ENCODE measurements at places on chromosomes 2 and 18.

DNA sequence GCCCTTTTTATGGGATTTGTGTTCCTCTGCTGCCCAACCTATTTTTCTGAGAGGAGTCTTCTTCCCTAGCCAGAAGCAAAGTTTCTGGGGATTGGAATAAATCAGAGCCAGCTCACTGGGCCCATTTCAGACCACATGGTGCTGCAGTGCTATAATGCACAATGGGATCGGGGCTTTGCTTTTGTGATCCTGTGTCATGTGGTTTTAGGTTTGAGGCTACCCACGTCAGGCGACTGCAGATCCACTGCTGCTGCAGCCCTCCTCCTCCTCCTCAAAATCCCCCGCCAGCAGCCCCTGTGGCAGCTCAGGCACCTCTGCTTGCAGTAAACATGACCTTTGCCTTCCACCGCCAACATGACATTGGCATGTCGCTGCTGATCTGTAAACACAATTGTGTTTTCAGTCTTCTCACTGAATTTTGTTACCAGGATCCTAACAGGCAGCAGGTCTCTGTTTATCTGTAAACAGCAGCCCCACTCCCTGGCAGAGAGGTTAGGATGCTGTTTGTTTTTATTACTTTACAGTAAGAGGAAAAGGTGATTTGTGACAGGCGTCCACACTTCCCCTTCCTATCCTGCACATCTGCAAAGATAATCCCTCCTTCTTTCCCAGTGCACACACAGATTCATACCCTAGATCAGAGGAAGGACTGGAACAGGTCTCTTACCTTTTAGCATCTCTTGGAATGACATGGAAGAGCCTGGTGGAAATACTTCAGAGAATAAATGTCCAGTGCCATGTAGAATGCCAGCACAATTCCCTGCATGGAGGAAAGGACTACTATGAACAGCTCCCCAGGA is 130.8 kb downstream of the FOXI3 start:
- no peak for DNase-seq

DNA sequence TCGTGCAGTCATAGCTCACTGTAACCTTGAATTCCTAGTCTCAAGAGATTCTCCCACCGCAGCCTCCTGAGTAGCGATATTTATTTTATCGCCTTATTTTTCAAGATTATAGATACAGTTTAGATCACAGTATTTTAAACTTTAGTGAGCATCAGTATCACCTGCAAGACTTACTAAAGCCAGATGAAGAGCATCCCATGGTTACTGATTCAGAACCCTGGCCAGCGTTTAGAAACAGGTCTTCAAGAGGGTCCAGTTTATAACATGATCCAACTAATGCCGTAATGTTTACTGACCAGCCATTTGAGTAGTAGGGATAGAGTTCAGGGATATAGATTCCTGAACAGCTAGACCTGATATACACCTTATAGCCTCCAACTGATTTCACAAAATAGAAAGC is 146.1 kb downstream of the DCC start:
- no peak for DNase-seq

DNA sequence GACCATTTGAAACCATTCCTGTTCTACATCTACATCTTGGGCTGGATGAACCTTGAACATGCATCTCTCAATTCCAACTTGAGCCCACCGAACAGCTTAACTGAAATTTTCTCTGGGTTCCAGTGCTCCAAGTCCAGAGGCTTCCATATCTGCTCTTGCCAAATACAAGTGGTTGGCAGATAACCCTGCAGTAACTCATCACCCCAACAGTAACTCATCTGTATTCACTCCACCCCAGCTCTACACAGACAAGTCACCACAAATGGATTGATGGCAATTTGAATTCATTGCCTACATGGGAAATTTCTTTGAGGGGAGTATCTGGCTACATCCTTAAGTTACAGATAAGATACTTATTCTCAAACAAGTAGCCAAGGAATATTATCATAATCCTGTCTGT is 502.4 kb upstream of the TNP1 start:
- no peak for DNase-seq

DNA sequence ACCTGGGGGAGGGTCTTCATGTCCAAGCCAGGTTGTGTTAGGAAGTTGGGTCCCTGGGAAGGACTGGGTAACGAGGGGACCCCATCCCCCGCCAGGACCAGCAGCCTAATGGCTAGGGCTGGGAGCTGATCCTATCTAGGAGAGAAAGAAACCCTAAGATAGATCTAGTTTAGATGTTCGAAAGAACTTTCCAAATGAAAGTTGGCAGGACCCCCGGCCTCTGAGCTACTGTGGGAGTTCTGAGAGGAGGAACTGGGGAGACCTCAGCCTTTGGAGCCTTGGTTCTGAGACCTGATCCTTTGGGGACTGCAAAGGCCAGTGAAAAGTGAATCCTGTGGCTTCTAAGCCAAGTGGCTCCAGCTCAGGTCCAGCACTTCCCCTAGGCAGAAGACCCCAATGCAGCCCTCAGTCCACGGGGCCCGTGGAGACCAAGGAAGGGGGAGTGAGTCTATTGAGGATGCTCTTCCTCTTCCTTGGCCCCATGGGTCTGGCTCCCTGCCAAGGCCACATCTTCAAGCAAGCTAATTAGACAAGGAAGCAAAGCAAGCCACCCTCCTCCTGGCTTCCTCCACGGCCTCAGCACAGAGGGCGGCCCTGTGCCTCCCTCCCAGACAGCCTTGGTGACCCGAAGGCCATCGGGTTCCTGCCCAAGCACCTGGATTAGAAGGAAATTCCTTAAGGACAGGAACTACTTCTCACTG is 23.5 kb downstream of the CCT7 start:
- no peak for DNase-seq

DNA sequence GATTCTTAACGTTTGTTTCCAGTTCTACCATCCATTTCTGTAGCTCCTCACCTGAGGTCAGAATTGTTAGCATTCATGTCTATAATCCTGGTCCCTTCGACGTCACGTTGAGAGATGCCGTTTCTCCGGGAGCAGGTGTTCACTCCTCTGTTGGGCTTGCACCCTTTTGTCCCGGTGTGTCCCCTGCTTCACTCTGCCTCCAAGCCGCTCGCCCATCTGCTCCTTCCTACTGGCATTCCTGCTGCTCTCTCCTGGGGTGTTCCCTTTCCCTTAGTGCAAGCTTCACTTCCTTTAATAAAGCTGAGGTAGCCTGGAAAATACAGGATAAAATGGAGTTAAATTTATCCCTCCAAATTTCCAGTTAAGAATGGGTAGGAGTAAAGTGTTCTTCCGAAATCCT is 61.9 kb upstream of the CABYR start:
- DNase-seq = no peak

DNA sequence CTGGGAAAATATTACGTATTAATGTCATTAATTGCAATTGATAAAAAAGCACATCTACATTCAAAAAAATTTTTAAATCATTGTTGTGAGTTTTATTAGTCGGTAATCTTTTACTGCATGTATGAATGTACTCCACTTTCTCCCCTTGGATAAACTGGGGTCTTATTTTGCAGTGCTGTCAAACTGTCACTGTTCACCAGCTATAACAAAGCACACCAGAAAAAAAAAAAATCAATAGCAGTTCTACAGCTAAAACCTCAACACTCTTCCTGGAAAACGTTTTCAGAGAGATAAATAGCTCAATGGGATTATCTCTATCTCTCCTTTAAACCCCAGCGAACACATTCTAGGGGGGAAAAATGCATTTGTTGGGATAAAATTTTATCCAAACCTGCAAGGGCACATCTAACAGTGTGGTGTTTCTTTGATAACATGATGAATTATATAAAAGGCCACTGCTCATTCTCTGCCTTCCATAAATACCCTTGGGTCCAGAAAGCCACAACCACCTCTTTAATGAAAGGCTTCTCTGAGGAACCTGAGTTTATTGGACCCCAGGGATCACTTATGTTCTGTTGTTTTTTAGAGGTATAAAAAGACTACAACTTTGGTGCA is 219.9 kb downstream of the CDH20 start:
- no peak for DNase-seq

GRCh38 chr2:219514196-219514761 is at the start of gene ASIC4:
TSS of gene ASIC4 (plus strand) at chr2:219514482. CDS start at chr2:219514725, 243 bp downstream.
- DNase-seq = no peak

GRCh38 chr2:119248311-119248710 is 24.7 kb downstream of the STEAP3 start:
- DNase-seq = no peak

DNA sequence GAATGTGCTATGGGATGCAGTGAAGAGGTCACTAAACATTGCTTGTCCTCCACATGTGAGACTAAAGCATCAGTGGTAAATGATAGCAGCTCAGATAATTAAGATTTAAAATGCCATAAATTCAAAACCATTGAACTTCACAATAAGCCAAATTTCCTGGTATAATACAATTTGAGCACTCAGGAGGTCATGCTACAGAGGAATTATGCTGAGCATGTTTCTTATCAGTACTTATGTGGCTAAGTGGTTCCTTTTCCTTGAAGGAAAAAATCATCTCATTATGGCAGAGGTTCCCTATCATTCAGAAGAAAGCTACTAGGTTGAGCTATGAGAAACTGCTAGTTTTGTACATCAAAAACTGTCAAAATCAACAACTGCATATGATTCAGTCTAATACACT is 156.6 kb downstream of the AGPS start:
- no peak for DNase-seq

- DNase-seq = no peak
Measured at GRCh38 chr2:111930875-111931274, 32.5 kb downstream of the MERTK start.

GRCh38 chr2:120396013-120396860 is 50.3 kb downstream of the INHBB start:
- DNase-seq = no peak

GRCh38 chr2:218406949-218407618 is 7.4 kb downstream of the CTDSP1 start:
- DNase-seq = peak; percentile 28

DNA sequence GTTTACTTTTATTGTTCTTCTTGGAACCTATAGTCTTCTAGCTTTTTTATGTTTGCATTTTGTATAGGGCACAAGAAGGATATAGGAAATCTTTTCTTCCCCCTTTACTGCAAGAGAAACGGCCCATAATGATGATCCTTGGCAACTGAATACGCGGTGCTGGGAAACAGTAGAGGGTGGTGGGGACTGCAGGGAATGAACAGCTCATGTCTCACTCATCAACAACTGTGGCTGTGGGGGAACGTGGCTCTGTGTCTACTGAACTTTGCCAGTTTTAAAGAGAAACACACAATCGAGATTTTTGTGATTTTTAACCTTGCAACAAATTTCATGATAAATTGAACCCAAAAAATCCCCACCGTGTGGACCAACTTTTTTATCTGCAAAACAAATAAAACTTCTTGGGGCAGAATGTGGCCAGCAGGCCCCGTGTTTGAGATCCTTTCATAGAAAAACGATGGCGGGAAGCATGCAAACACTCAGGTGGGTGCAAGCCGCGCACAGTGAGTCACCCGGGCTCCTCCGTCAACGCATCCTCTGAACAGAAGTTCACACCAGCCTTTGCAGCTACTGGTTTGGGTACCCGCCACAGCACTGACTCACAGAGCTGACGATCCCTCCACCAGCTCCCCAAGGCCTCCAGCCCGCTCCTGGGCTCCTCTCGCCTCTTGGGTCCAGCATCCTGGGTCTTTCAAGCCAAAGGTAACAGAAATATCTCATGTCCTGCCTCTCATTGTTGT is 149.3 kb downstream of the COL6A3 start:
- no peak for DNase-seq

DNA sequence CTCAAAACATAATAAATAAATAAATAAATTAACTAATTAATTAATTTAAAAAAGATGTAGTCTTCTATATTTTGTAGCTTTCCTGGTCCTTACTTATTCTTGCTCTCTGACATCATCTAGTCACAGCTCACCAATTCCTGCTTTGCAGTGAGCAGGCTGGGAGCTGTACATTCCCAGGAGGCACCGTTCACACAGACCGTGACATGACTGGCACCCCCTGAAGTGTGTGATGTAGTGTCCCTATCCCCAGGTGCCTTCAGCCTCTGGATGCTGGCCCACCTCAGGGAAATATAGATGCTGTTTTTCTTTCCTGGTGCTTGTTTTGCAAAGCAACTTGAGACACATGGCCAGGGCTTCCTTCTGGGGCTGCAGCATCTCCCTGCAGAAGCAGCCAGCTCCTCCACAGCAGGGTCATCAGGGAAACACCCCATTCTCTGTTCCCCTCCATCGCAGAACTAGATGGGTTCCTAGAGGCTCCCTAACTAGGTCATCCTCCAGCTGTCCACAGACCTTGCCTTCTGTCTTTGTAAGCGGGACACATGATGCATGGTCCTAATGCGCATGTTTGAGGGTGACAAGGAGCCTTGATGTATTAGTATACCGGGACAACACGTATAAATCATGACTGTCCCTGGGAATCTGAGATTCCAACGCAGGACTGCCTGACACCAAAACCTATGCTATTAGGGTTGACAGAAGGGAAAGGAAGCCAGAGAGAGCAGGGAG is 76.4 kb downstream of the RHOB start:
- no peak for DNase-seq

DNA sequence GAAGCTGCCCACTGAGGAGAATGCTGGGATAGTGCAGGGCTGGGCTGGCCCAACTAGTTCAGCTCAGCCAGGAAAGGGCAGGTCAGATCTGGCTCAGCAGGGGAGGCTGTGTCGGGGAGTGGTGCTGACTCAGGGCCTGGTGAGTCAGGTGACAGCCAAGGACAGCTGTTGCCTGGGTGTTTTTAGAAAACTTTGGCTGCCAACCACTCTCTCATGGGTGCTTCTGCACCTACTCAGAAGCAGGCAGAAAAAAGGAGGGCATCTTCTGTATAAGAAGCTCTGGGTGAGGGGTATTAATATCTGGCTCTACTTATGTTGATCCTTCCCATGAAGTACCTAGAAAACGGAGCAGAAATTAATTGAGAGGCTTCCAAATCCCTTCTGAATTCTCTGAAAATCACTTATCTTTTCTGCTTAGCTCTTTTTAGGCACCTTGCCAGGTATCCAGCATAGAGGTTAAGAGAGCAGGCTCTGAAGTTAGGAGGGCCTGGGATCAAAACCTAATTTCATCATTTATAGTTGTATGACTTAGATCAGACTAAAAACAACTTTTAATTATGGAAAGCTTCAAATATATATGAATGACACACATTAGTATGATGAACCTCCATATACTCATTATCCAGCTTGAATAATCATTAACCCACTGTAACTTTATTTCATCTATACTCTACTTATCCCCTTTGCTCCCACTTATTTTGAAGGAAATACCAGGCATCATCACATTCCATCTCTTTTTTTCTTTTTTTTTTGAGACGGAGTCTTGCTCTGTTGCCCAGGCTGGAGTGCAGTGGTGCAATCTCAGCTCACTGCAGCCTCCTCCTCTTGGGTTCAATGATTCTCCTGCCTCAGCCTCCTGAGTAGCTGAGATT is 15.5 kb upstream of the RAB10 start:
- no peak for DNase-seq

DNA sequence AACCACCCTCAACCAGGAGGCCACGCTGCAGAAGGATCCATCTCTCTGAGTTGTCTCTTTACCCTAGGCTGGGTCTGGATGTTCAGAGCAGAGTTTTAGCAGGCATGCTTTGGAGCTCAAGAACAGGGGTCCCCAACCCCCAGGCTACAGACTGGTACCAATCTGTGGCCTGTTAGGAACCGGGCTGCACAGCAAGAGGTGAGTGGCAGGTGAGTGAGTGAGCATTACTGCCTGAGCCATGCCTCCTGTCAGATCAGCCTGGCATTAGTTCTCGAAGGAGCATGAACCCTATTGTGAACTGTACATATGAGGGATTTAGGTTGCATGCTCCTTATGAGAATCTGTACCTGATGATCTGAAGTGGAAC is 172.5 kb downstream of the UXS1 start:
- no peak for DNase-seq

- no peak for DNase-seq
Measured at GRCh38 chr18:36786686-36787085, 42.1 kb downstream of the TPGS2 start.
